CD4-positive, alpha-beta T cell (primary cell): ENCODE measurements at places on chromosomes 4 and X.

GRCh38 chrX:96004386-96004785, 680.3 kb upstream of the DIAPH2 start:
- no peak for DNase-seq

- no peak for DNase-seq
Measured at GRCh38 chr4:125719987-125720386, 405.2 kb downstream of the FAT4 start.

- DNase-seq: no peak
Measured at GRCh38 chr4:151555151-151555945, 146.4 kb downstream of the FHIP1A start.

DNA sequence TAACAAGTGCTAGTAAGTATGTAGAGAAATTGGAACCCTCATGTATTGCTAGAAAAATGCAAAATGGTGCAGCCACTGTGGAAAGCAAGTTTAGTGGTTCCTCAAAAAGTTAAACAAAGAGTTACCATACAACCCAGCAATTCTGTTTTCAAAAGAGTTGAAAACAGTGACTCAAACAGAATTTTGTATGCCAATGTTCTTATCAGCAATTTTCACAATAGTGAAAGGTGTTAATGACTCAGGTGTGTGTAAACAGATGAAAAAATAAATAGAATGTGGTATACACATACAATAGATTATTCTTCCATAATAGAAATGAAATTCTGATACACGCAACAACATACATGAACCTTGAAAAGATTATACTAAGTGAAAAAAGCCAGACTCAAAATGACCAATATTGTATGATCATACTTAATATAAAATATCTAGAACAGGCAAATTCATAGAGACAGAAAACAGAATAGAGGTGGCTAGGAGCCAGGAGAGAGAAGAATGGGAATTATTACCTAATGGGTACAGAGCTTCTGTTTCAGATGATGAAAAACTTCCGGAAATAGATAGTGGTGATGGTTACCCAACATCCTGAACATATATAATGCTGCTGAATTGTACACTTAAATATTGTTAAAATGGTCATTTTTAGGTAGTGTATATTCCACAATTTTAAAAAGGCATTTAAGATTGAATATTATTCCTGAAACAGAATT, 51.6 kb downstream of the WDFY3 start:
- no peak for DNase-seq

GRCh38 chr4:12120968-12121367, 692.3 kb upstream of the HS3ST1 start:
- DNase-seq: no peak

DNA sequence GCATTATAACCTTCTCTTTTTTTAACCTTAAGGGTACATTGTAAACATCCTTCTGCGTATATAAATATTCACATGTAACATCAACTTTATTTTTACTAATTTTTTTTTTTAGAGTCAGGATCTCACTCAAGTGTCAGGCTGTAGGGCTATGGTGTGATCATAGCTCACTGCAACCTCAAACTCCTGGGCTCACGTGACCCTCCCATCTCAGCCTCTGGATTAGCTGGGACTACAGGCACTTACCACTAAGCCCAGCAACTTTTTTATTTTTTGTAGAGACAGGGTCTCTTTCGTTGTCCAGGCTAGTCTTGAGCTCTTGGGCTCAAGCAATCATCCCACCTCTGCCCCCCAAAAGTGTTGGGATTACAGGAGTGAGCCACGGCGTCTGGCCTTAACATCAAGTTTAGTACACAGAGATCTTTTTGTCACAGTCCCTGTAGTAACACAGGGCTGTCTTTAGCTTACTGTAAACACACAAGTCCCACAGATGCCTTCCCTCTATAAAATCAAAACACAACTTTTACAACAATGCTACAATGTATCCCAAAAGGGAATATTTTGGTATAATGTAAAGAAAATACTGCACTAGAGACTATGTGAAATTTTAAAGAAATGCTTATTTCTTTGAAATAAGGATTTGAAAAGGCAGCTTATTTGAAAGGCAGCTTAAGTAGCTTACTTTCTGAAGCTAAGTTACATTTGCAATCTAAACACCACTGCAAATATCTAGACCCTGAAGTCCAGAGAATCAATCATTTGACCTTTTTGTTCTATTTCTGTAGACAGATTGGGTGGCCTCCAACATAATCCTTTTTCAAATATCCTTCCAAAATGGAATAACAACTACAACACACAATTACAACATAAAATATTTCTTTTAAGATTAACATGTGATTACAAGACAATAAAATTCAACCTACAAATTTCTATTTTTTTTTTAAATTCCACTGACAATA, 116.0 kb downstream of the APBB2 start:
- DNase-seq: no peak

GRCh38 chr4:42574870-42575430, 82.0 kb downstream of the ATP8A1 start:
- DNase-seq: no peak

DNA sequence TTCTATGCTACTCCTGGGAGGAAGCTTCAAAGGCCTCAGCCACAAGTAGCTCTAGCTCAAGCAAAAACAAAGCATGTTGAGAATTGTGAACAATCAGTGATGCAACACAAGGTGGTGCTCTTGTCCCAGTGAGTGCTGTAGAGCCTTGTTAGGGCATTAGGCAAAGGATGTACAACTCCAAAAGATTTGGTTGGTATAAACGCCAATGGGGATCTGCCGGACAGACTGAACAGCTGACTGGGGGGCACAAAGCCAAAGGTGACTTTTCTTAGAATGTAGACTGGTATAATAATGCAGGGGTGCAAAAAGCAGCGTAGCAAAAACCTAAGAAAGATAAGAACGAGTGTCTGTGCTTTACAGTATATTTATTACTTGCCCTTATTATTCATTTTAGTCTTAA, 62.6 kb upstream of the ALB start:
- no peak for DNase-seq

- DNase-seq: no peak
Measured at GRCh38 chr4:39825090-39825489, 127.2 kb downstream of the UBE2K start.

- DNase-seq: no peak
Measured at GRCh38 chr4:173125216-173125812, 43.3 kb upstream of the GALNT7 start.

GRCh38 chr4:2141762-2142451, 82.8 kb downstream of the NAT8L start:
- no peak for DNase-seq

- no peak for DNase-seq
Measured at GRCh38 chr4:15400226-15400625, 27.6 kb upstream of the C1QTNF7 start.

DNA sequence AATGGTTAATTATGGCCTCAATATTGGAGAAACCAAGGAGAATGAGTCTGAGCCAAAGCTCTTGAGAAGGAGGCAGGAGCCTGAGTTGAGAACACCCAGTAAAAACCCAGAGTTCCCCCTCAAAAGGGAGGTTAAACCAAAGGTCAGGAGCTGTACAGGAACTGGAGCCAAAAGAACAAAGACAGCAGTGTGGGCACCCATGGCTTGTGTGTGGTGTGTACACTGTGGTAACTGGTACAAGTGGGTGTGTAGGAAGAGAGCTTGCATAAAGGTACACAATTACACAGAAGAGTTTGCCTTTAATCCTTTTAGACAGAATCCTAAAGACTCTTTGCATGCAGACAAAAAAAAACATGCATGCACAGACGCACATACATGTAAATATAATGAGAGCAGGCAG, 87.1 kb downstream of the IGSF1 start:
- DNase-seq: no peak

DNA sequence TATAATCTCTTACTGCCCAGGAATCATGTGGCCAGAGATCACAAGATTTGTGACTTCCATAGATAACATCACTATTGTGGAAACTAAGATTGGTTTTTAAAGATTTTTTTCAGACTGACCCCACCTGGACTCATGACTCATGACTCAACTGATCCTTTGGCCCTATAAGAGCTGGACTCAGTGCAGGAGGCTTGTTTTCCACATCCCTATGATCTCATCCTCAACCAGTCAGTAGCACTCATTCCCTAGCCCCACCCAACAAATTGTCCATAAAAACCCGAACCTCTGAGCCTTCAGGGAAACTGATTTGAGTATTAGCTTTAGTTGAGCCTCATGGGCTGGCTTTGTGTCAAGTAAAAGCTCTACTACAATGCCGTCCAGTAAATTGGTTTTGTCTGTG, 7.9 kb upstream of the NOCT start:
- DNase-seq: no peak
